Right lung (tissue), 10 donors: ENCODE measurements at places on chromosomes 2 and 18. TPM values are rescaled to one million over a fixed set of nuclear protein-coding genes. Genes with fewer than 3 reads are reported as not detected.
A peak's percentile ranks its signal among the peaks of the same experiment; 100 is the strongest.

The ABCG5 gene
- polyA plus RNA-seq, result 0.35 TPM

DNA sequence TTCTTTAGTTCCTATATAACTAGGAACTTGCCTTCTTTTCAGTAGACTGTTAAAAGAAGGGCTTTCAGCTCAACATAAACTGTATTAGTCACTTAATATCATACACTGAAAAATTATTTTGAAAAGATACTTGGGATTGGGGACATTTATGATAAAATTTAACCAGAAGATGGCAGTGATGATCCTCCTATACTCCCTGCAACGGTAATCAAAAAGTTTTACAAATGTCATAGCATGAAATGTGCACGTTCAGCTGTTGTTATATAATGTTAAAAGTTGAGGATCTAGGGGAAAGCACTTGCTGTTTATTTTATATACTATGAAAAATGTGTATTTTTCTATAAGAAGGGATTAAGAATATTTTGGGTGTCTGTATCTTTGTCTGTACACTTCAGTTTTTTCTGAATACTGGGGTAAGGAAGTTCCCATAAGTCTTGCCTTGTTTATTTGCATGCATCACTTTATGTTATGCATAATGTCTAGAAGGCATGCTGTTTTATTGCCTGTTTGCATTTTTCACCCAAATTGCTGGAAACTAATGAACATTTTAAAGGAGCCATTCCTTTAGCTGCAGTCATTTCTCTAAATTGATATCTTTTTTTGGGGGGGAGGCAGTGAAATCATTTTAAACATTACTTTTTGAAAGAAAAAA lies 19.0 kb downstream of the DYNC1I2 start:
- peak; percentile 16 for DNase-seq

DNA sequence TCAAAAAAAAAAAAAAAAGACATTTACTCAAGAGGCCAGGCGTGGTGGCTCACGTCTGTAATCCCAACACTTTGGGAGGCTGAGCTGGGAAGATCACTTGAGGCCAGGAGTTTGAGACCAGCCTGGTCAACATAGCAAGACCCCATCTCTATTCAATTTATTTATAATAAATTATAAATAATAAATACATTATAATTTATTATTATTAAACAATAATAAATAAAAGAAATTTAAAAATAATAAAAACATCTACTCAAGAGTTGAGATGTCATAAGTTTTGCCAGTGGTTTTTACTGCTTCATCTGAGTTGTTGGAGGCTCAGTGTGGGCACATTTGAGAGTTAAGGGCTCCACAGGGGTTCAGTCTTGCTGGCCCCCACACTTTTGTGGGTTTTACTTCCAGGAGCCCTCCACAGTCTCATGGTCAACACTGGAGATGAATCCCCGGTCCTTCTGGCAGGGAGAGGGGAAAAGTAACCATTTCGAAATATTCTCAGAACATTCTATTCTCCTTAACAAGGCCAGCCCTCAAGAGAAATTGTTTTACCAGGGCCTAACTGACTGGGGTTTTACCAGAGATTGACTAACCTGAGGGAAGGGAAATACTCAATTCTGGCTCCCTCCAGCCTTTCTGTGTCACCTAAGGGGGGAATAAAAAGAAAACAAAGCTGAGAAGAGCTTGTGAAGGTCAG lies 51.6 kb upstream of the NCOA1 start:
- DNase-seq, result no peak

GRCh38 chr2:39517622-39518021 lies 80.5 kb upstream of the MAP4K3 start:
- no peak for DNase-seq

GRCh38 chr2:218831378-218831990 lies at the start of gene PRKAG3:
Gene PRKAG3 (minus strand): TSS chr2:218831803.
- no peak for DNase-seq

GRCh38 chr2:238114331-238114841 lies 14.2 kb downstream of the ESPNL start:
- no peak for DNase-seq

DNA sequence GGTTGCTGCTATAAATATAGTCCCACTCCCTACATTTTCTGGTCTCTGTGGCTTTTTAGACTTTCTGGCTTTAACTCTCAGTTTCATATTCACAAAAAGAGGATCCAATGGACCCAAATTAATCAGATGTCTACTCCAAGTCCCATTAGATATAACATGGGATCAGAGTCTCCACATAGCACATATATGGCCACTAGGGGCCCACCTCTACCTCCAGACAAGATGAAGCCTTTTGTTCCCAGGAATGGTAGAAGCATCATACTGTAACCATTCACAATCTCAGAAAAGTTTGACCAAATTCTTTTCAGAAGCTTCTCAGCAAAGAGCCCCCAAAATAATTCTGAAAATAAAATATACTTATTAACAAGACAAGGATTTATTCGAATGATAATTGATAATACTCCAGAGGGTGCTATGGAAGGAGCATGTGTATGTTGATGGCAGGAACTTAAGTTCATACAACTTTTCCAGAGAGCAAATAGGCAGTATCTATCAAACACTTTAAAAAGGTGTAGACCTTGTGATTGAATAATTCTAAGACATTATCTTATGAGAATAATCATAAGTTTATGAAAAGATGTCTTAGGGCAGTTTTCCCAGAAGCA lies 382.3 kb upstream of the CRIM1 start:
- no peak for DNase-seq
